Amygdala (tissue), 56 donors: ENCODE measurements at places on chromosomes 4 and X.
A peak's percentile ranks its signal among the peaks of the same experiment; 100 is the strongest.

GRCh38 chr4:142044271-142044670 is 407.9 kb downstream of the IL15 start:
- DNase-seq: no peak

GRCh38 chr4:2790583-2791517 is 2.0 kb upstream of the SH3BP2 start:
- no peak for DNase-seq

GRCh38 chr4:117387072-117387471 is 301.7 kb upstream of the TRAM1L1 start:
- no peak for DNase-seq

DNA sequence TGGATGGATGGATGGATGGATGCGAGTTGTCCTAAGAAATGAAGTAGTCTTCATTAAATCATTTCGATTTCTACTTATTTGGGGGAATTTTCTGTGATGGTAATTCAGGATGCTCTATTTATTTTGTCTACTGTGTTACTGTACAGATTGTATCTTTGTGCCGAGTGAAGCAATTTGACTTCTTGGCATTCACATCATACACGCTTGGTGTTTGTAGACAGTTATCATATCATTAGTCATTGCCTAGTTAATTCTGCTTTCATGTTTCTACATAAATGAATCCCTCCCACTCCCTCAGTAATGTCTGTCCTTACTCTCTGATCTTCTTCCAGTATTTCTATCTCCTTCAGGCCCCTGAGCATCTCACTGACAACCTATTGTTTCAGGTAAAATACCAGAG is 64.0 kb downstream of the RASGEF1B start:
- no peak for DNase-seq

- DNase-seq: no peak
These were observed 40.3 kb downstream of the ZCCHC13 start for GRCh38 chrX:74344280-74344622.

- DNase-seq: no peak
These were observed 389.6 kb upstream of the IGFBP7 start for GRCh38 chr4:57499786-57500185.

DNA sequence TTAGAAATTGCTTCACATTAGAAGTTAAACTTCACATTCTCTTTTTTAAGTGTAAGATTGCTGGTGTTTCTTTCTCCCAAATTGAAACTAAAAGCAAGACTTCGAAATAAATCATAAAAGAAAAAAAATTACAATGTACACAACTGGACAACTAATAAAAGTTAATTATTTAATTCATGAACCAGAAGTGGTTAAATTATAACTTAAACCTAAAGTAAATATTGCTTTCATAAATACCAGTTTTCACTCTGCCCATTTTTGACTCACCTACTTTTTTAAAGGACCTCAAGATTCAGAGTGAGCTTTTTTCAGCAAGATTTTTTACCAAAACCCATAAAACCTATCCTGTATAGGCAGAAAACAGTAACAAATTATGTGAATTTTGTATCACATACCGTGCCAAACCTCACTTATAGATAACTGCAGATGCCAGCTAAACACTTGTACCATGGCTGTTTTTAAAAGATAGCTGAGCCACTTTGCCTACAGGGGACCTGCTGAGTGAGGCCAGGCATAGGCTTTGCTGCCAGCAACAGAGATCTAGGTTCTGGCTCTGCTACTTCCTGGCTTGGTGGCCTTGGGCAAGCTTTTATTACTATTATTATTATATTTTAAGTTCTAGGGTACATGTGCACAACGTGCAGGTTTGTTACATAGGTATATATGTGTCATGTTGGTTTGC is 259.8 kb downstream of the NR3C2 start:
- DNase-seq: no peak

GRCh38 chr4:128600410-128600809 is 209.1 kb upstream of the JADE1 start:
- DNase-seq: peak; percentile 33

GRCh38 chr4:163090997-163091684 is 75.5 kb downstream of the NAF1 start:
- no peak for DNase-seq

GRCh38 chr4:56681853-56682525 is 893 bp upstream of the HOPX start:
- no peak for DNase-seq

GRCh38 chr4:100290585-100290984 is 100.3 kb upstream of the DDIT4L start:
- no peak for DNase-seq

GRCh38 chrX:42175843-42176242 is 252.5 kb upstream of the CASK start:
- no peak for DNase-seq

- DNase-seq: no peak
These were observed 40.9 kb downstream of the PDS5A start for GRCh38 chr4:39936565-39937418.

GRCh38 chrX:132394591-132394990 is 94.2 kb downstream of the MBNL3 start:
- DNase-seq: no peak

DNA sequence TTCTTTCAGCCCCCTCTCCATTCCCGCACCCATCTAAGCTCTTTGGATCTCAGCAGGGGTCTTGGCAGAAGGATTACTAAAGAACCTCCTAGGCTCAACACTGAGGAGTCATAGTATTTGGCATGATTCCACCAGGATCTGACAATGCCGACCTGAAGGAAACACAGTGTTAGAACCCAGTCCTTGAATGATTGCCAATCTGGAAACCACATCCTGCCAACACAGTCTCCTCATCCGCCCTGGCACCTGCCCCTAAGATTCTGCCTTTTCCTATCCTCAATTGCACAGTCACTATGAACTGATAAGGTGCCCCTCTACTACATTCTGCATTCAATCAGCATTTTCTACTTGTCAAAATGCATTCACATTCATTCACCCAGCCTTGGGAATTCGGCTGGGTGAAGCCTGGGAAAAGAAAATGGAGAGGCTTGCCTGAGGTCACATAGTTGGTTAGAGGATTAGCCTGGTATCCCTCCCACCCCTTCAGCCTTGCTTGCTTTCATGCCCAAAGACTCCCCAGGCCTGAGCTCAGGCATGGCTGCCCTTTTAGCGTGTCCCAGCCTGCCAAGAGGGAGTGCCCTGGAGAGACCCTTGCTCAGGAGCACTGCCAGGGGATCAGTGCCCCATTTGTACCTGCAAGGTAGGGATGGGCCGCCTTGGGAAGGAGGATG is 2.2 kb upstream of the CLDN2 start:
- no peak for DNase-seq

GRCh38 chr4:13988353-13989305 is 361.1 kb upstream of the BOD1L1 start:
- no peak for DNase-seq

GRCh38 chrX:55142206-55142918 is 53.5 kb downstream of the PAGE2 start:
- no peak for DNase-seq

DNA sequence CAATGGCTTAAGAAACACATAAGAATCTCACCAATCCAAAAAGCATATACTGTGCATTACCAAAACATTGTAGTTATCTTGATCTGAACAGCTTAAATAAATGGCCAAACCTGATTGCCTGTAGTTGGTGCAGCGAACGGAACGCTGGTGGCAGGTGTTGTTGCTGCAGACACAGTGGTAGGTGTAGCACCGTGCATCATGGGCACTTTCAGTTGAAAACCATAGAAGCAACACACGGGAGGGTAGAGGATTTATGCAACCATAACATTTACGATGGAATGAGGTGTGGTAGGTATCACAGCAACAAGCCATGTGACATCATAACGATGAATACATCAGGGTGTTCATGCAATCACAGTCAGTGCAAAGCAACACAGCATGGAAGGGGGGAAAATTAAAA is 106.8 kb downstream of the MBNL3 start:
- no peak for DNase-seq

GRCh38 chrX:69136546-69137331 is 28.5 kb downstream of the PJA1 start:
- no peak for DNase-seq

- DNase-seq: peak; percentile 1
These were observed 98.3 kb upstream of the MAOA start for GRCh38 chrX:43557792-43558191.

GRCh38 chr4:2729533-2729875 is 26.6 kb downstream of the TNIP2 start:
- DNase-seq: no peak

DNA sequence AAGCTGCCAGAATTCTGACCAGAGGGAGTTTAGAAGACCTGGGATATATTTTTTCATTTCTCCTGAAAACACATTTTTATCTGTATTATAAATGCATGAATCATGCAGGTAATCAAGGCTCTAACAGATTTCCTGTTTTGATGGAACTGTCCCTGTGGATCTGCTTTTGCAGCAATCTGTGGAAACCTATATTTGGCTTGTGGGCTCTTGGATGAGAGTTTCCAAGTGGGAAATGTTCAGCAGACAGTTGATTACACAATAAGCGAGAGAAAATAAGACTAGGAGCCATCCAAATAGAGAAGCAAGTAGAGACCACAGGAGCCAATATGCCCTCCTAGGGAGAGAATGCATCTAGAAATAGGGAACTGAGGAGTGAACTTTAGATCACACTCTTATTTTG is 105.0 kb downstream of the NDST3 start:
- no peak for DNase-seq
